ENCODE measurements at places on chromosomes 2 and 18.

GRCh38 chr18:51480407-51481261 lies 283.2 kb upstream of the MEX3C start:
- no peak for DNase-seq

GRCh38 chr2:198325359-198325758 lies 521.0 kb downstream of the PLCL1 start:
- no peak for DNase-seq

DNA sequence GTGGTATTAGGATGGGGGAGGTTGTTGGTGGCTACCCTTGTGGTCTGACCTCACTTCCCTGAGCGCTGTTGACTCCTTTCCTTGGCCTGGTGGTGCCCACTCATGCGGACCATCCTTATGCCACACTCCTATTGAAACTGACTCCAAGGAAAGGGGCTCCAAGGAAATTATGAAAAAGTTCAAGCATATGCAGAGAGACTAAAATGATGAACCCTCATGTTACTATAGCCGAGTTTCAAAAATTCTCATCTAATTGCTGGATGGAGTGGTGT lies 96.2 kb upstream of the STPG4 start:
- no peak for DNase-seq

- DNase-seq: no peak
These were observed 150.6 kb downstream of the PRPF40A start for GRCh38 chr2:152566728-152567069.

GRCh38 chr2:42917425-42917927 lies 125.1 kb upstream of the HAAO start:
- DNase-seq: no peak

All from SK-N-DZ (cell line).